ENCODE measurements at places on chromosomes 1 and 21.
A peak's percentile ranks its signal among the peaks of the same experiment; 100 is the strongest.

DNA sequence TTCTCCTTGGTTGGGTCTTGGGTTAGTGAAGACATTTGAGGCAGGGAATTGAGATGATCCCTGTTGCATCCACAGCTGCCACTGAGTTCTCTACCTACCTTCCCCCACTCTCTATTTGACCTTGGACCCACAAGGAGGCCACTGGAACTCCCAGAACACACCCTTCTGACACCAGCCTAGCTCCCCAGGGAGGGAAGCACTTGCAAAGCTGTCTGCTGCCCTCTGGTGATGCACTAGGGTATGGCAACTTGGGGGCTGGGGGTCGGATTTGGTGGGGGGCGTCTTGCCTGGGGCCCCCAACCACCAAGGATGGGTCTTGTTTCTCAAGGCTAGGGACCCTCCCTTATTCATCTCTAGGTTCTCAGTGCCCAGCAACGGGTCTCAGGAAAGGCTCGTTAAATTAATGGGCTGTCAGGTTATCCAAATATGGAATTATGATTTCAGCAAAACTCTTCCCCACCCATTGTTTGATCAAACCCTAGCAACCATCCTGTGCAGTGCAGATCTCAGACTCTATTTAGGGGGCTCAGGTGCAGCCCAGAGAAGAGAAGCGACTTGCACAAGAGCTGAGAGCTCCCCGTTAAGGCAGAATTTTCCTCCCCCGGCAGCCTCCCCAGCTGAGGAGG is 177.8 kb upstream of the KLHDC7A start:
- no peak for DNase-seq

DNA sequence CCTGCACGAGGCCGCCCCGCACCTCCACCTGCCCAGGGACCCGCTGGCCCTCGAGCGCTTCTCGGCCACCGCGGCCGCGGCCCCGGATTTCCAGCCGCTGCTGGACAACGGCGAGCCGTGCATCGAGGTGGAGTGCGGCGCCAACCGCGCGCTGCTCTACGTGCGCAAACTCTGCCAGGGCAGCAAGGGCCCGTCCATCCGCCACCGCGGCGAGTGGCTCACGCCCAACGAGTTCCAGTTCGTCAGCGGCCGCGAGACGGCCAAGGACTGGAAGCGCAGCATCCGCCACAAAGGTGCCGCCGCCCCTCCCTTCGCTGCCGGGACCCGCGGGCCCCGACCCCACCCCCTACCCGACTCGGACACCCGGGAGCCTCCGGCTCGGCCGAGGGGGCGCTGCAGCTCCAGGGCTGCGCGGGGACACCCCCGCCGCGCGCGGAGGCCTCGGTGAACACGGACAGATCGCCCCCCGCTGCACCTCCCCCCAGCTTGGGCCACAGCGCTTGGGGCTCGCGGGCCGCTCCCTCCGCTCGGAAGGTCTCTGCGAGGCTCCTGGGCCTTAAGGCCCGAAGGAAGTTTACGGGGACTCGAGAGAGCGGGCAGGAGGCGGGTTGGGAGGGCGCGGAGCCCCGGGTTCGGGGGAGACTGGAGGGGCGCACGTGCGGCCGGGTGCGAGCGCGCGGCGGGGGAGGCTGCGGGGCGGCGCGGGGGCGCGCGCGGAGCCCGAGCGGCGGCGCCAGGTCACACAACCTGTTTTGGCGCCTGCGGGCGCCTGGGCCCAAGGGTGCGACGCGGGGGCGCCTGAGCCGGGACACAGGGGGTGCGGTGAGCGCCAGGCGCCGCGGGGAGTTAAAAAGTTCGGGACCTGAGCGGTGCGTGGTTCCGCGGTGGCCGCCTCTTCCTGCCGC is 1.2 kb downstream of the SAMD11 start:
- DNase-seq: no peak

- peak; percentile 51 for DNase-seq
These were observed 511 bp downstream of the DNTTIP2 start for GRCh38 chr1:93878501-93878888.

DNA sequence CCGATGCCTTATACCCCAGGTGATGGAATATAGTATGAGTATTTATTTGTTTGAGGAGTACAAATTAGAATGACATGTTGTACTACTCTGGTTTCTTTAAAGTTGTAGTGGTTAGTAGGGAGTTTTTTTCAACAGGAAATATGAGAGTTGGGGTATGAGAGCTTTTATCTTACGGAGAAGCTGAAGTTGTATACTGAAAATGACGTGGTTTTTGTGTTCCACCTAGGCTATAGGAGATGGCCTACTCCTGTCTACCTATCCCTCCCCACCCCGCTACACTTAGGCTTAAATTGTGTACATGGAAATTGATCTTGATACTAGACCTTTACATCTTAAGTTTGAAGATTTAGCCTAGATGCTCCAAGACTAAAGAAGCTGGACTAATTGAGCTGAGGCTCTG is 6.8 kb upstream of the HAX1 start:
- no peak for DNase-seq

Measured in pancreas (tissue), 10 donors.